Body of pancreas (tissue), 4 donors: ENCODE measurements at places on chromosomes 13 and 19.

GRCh38 chr13:22017226-22017625 is 346.4 kb downstream of the FGF9 start:
- DNase-seq = no peak

DNA sequence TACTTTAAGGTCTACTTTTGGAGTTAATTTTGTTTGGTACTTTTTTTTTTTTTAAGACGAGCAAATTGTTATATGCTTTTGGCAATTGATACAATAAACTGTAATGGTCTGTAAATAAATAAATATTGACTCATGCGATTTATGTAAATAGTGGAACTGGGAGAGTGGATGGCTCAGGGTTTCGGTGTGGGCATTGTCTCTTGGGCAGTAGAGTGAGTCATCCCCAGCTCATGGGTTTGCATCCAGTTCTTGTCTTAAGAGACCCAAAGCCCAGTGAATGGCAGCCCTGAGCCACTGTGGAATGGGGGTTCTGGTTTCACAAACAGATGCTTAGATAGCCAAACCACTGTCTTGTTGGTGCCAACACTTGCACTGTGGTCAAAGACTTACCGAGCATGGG is 33.0 kb downstream of the FGF9 start:
- no peak for DNase-seq

DNA sequence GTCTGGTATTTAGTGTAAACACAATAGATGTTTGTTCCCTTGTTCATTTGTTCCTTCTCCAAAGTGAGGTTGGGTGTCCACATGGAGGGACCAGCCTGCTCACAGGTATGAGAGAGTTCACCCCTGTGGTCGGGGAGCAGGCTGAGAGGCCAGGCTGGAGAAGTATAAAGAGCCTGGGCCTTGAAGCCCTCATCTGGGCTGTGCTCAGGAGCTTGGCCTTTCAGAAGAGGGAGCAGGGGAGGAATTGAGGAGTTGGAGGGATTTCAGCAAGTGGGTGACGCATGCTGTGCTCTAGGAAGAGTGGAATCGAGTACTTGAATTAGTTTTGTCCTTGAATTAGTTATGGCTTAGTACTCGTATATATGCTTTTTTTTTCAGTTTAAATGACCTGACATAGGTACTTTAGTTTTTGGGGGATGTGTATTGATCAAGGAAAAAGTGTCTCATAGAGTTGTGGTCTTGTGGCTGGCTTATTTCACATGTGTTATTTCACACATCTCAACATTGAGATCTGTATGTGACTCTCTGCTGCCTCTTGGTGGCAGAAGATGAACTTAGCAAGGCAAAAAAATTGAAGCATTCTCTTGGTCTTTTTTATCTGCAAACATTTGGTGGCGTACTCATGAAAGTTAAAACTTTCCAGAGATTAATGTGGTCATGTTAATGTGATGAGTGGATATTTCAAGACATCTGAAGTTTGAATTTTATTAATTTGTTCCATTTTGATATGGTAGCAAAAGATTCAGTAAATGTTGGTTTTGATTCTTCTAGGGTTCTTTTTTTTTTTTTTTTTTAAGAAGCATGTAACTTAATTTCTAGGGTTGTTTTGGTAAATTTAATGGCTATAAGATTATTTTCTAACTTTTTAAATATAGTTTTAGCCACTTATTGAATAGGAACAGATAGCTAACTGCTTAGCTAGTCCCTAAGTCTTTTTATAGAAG is 54.3 kb downstream of the SLAIN1 start:
- DNase-seq = peak; percentile 46

DNA sequence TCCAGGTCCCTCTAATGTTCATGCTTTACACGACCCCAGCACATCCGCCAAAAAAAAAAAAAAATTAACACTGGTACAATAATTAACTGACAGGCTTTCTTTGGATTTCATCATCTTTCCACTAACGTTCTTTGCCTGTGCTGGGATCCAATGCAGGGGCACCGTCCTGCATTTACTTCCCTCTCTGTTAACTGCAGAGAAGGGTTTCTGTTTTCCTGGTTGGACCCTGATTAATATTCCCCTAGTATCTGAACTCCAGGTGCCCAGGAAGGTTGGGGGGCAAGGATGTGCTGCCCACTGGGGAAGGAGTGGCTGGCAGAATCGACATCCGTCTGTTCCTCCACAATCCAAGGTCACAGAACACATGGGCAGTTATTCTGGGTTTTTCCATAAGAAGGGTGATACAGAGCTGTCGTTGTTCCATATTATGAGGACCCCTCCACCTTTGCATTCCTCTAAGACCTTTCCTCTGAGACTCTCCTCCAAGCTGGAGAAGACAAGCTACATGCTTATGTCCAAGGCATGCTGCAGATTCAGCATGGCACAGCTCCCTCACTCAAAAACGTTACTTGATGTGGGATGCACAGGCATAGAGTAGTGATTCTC is 4.5 kb upstream of the LAIR1 start:
- DNase-seq = no peak

GRCh38 chr19:43505941-43506340 is 1.4 kb upstream of the PHLDB3 start:
- no peak for DNase-seq

DNA sequence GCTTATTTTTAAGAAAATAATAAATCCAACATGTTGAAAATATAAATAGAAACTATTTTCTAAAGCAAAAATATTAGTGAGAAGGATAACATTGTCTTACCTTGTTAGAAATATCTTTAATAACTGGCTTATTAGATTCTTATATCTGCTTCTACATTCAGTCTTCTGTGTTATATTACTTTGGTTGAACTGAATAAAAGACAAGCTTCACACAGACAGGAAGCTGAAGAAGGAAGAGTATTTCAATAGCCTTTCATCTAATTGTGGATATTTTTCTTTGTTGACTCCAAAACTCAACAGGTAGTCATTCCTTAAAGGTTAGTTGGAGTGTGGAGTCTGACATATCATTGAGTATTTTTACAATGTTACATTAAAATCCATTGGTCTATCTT is 10.9 kb downstream of the SETDB2 start:
- DNase-seq = no peak

GRCh38 chr13:106234636-106235035 is 300.8 kb downstream of the EFNB2 start:
- DNase-seq = no peak

GRCh38 chr13:40595693-40596092 is 70.7 kb downstream of the FOXO1 start:
- DNase-seq = no peak

- peak; percentile 86 for DNase-seq
Observed at GRCh38 chr19:17797424-17798201, 2.7 kb downstream of the B3GNT3 start.

DNA sequence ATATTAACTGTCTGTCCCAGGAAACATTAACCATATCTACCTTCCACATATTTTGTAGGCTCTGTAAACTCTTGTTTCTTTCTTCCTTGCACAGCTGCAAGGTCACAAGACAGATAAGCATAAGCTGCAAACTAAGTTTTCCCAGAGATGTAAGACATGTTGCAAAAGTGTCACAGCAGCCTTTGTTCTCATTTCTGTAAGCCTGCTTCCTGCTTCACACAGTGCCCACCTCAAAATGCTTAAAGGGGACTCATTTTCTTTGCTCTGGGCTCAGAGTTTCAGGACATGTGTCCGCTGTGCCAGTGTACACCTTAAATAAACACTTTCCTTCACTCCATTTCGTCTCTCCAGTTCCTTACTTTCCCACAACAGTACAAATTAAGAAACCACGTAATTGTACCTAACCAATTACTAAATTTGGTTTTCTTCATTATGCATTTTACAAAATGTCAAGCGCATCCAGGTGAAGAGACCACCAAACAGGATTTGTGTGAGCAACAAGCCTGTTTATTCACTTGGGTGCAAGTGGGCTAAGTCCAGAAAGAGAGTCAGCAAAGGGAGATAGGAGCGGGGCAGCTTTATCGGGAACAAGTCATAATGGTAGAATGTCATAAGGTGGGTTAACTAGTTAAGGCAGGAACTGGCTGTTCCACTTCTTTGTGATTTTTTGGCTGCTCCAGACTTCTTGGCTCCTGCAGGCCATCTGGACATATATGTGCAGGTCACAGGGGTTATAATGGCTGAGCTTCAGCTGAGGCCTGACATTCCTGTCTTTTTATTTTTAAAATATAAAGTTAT is 12.7 kb upstream of the ZNF431 start:
- DNase-seq = peak; percentile 38

DNA sequence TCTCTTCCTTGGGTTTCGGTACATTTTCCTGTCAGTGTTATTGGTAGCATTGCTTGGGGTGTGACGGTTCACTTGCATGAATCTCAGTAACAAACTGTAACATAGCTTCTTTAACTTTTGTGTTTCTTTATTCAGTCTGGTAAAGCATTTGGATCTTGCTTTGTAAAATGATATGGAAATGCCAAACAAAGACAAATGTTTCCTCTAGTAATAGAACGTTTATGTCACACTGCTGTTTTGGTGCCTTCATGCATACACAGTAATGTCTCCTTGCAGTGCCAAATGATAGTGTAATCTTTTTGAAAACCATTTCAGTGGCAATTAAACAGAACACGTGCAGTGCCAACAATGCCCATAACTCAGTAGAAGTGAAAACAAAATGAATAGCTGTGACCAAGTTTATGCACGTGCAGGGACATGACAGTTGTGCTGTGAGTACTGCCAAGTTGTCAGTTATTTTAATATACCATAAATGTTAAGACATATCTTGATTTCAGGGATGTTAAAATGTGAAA is 110.8 kb downstream of the RXFP2 start:
- DNase-seq = no peak

DNA sequence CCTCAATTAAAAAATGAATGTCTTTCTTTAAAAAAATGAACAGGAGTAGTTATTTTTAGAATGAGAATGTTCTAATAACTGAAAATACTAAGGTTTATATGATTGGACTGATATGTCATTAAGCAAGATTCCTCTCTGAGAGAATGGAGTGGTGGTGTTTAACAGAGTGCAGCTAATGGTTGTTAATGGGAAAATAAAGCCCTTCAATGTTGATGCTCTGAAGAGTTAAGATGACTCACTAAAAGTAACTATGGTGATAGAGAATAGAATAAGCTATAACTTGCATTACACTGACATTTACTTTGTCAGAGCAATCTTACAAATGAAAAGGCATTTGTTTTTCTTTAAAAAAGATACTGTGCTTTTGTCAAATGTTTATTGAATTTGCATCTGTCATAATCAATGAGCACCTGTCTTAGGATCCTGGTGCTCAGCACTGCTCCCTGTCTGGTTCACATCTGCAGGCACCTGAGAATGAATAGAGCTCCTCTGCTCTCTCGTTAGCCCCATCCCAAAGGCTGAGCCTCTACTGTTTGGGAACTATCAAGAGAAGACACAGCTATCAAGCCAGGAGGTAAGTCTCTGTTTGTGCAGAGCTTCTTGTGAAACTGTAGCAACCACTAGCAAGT is 15.1 kb downstream of the PABPC3 start:
- no peak for DNase-seq

DNA sequence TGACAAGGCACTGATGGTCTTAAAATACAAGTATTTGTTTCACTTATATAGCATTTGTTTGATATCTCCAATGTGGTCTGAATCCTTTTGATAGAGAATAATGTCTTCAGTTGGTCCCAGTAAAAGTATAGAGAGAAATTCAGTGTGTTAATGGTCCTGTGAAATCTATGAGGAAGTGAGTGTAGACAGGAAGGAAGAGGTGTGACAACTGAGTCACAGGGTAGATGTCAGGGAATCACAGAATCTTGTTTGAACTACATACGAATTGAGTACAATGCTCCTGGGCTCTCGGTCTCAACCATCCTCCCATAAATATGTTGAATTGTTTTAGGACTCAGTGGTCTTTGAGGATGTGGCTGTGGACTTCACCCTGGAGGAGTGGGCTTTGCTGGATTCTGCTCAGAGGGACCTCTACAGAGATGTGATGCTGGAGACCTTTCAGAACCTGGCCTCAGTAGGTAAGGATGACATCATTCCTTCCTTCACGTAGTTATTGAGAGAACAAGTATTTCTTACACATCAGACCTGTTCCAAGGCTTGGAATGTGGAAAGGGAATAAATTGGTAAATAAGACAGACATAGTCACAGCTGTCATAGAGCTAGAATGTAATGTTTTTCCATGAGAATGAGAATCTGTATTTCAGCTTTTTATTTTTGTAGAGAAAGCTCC is 9.1 kb downstream of the ZNF555 start:
- no peak for DNase-seq

DNA sequence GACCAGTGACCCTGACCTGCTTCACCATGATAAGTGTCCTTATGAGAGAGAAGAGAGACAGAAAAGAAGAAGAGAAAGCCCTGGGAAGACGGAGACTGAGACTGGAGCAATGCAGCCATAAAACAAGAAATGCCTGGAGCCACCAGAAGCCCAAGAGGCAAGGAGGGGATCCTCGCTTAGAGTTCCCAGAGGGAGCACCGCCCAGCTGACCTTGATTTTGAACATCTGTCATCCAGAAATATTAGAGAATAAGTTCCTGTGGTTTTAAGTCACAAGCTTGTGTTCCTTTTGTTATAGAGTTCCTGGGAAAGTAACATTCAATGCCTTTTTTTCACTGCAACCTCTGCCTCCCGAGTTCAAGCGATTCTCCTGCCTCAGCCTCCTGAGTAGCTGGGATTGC is 20.2 kb downstream of the CERS1 start:
- DNase-seq = no peak

DNA sequence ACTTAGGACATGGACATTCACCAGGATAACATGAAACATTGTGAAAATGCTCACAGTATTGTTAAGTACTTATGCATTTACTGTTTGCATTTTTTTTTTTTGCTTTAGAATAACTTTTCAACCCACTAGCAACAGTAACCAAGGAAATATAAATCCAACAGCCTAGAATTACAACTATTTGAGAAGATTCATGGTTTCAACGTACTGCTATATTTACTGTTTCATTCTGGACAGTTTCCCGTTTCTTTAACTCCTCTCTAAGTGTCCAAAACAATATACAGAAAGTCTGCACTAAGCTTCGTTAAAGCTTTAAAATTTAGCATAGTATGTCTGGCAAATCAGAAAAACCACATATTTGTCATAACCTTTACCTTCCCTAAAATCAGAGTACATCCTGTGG is 2.7 kb downstream of the SMAD9 start:
- no peak for DNase-seq

GRCh38 chr13:51995677-51996551 is 15.3 kb downstream of the ATP7B start:
- DNase-seq = peak; percentile 90

DNA sequence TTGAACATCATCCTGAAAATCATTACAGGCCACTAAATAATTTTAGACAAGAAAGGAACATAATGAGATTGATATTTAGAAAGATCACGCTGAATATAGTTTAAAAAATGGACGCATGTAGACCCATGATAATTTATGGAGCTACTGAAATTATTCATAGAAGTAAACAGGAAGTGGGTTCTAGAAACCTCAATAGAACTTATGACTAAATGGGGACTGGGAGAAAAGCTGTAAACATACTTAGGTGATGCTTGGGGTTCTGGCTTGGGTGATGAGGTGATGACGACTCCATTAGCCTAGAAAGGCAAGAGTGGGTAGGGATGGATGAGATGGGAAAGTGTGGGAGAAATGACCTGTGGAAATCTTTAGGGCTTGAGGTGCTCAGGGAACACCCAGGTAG is 484.0 kb downstream of the MYO16 start:
- no peak for DNase-seq
